HFFc6 (cell line): ENCODE measurements at places on chromosomes 1 and 21.

DNA sequence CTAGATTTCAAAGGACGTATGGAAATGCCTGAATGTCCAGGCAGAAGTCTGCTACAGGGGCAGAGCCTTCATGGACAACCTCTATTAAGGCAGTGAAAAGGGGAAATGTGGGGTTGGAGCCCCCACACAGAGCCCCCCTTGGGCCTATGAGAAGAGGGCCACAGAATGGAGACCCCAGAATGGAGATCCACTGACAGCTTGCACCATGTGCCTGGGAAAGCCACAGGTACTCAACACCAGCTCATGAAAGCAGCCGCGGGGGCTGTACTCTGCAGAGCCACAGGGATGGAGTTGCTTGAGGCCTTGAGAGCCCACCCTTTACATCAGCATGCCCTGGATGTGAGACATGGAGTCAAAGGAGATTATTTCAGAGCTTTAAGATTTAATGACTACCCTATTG, 108.7 kb downstream of the DMRTB1 start:
- no peak for DNase-seq

- no peak for DNase-seq
Measured at GRCh38 chr1:186066411-186066810, 308.6 kb downstream of the TPR start.

DNA sequence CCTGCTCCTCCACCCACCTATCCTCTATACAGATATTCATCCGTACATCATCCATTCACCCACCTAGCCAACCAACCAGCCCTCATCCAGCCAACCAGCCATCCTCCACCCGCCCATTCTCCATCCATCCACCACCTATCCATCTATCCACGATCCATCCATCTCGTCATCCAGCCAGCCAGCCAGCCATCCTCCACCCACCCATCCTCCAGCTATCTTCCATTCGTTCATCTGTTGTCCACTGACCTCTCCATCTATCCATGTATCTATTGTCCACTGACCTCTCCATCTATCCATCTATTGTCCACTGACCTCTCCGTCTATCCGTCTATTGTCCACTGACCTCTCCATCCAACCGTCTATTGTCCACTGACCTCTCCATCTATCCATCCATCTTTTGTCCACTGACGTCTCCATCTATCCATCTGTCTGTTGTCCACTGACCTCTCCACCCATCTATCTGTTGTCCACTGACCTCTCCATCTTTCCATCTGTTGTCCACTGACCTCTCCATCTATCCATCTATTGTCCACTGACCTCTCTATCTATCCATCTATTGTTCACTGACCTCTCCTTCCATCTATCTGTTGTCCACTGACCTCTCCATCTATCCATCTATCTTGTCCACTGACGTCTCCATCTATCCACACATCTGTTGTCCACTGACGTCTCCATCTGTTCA, 47.6 kb downstream of the FAAP20 start:
- no peak for DNase-seq

- no peak for DNase-seq
Measured at GRCh38 chr21:34202553-34203372, 129.4 kb downstream of the MRPS6 start.
